Activated naive CD4-positive, alpha-beta T cell (primary cell): ENCODE measurements at places on chromosomes 5 and 9.

- DNase-seq, result no peak
Measured at GRCh38 chr5:116989995-116990394, 415.4 kb upstream of the SEMA6A start.

- DNase-seq, result no peak
Measured at GRCh38 chr5:108059334-108059733, 322.6 kb downstream of the FBXL17 start.

DNA sequence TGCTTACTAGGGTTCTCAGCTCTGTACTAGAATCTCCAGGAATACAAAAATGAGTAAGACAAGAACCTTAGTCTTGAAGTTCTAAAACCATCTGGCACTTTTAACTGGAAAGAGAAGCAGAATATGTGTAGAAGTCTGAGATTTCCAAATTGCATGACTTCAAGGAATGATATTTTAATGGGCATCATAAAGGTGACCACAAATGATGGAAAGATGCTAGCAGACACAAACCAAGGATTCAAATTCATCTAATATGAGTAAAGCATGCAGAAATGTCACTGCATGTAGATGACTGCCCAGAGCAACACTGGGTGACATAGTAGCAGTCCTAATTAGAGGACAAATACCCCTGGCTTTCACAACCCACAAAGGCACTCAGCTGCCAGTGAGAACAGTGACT, 117.2 kb downstream of the RPS23 start:
- DNase-seq, result no peak

GRCh38 chr5:65758546-65759144, 36.6 kb downstream of the NLN start:
- no peak for DNase-seq

- no peak for DNase-seq
Measured at GRCh38 chr9:804026-804425, 37.5 kb upstream of the DMRT1 start.

DNA sequence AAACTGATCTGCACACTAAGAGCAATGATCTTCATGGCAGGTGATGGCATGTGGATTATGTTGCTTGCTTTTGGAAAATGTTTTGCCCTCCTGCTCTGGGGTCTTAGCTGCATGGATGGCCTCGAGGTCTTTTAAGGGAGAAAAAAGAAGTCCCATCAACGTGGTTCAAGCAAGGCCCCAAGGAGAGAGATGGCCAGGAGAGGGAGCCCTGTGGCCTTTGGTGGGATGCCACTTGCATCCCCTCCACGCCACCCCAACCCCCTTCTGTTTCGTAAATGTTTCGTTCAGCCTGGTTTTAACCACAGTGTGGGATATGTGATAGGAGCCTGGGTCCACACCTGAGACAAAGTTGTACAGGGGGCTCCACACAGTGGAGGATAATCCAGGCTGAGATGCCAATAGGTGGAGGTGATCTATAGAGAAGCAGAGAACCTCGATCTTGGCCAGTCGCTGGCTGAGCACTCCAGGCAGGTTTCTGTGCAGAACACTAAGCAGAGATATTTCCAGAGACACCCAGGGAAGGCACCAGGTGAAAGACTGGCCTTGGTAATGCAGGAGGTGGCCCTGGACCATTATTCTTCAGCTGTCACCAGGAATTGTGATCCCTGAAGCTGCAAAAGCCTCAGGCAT, 25.8 kb upstream of the FRRS1L start:
- no peak for DNase-seq

- DNase-seq, result no peak
Measured at GRCh38 chr5:27124590-27124989, 86.2 kb upstream of the CDH9 start.

GRCh38 chr9:89798547-89799120, 193.8 kb downstream of the GADD45G start:
- DNase-seq, result no peak

DNA sequence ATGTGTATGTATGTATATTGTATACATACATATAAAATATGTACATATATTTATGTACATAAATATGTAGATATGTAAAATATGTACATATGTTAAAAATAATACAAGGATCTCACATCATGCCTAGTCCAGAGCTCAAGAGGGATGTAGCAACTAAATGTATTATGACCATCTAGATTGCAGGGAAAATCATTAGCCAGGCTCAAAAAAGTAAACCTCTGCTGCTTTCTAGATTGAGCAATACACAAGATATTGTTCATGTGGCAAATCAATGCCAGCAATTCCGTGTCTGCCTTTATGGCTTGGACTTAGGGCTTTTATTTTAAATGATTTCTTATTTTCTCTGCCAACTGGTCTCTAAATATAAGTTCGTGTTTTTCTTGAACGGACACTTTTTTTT, 65.2 kb downstream of the RAI14 start:
- no peak for DNase-seq
